ENCODE measurements at places on chromosomes 3 and 15.

DNA sequence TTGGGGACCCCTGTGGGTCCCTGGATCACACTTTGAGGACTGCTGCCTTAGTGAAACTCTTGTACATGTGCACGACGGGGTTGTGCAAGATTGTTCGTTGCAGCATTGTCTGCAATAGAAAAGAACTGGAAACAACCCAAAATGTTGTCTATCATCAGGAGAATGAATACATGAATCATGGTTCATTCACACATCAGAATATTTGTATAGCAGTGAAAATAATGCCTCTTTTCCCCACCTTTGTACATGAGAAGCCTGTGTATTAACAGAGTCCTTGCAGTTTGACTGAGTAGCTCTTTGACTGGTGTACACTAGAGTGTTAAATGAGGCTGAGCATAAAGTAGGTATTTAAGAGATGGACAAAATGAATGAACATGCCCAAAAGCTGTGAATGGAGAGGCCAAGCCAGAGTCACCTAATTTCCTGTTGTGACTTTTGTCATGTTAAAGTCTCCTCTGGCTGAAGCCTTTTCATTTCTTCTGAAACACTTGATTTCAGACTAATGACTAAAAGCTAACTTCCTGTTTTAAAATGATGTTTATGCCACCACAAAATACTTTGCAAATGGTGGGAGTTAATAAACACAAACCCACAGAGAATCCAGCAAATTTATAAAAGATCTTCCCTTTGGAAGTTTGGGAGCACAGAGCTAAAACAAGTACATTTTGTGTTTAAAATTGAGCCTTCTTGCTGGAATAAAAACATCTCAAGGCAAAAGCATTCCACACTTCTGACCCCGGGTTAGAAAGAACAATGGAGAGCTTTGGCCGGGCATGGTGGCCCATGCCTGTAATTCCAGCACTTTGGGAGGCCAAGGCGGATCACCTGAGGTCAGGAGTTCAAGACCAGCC lies 20.6 kb upstream of the USP3 start:
- DNase-seq, result no peak

DNA sequence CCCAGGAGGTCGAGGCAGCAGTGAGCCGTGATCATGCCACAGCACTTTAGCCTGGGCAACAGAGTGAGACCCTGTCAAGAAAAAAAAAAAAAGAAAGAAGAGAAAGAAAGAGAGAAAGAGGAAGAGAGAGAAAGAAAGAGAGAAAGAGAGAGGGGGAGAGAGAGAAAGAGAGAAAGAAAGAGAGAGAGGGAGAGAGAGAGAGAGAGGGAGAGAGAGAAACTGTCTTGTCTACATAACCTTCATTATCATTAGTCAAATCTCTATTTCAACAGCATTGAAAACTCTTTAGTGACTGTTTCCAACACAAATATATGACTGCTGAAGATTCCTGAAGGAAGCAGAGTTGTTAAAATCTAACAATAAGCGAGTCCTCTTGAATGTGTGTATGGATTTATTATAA lies 304.3 kb downstream of the MAGI1 start:
- DNase-seq, result no peak

GRCh38 chr15:55991802-55992768 lies 1.3 kb downstream of the NEDD4 start:
- no peak for DNase-seq

GRCh38 chr15:74339371-74339770 lies 28.1 kb downstream of the CYP11A1 start:
- no peak for DNase-seq

DNA sequence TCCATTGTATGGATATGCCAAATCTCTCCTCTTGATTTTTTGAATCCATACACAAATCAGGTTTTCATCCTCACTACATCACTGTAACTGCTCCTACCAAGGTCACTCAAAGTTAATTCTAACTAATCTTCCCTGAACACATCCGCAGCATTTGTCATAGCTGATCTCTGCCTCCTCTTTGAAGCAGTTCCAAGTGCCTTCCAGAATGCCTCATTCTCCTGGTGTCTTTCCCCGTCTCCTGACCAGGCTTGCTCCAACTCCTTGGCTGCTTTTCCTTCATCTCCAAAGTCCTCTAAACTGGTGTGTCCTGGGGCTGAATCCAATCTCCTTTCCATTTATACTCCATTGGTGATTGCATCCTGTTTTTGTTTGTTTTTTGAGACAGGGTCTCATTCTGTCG lies 26.8 kb downstream of the KLHDC8B start:
- no peak for DNase-seq

DNA sequence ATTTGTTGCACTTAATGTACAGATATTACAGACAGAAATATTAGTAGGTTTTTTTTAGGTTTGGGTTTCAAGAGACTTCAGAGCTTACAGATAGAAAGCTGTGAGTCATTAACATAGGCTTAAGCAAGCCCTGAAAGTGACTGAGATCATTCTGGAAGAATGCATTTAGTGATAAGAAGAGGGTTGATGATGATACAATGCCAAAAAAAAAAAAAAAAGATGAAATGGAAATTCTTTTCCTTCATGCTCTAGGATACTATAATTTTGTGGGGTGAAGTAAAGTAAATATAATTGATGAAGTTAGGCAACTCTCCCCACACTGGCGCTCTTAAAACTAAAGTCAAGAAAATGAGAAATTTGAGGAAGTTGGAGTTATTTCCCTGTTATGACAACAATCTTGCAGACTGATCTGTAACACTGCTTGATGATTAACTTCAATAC lies 169.4 kb upstream of the ZNF385D start:
- DNase-seq, result no peak

- DNase-seq, result peak; percentile 10
Measured at GRCh38 chr3:87260270-87260669, 16.1 kb downstream of the POU1F1 start.

- DNase-seq, result no peak
Measured at GRCh38 chr15:90340345-90340744, 11.7 kb upstream of the ZNF774 start.

DNA sequence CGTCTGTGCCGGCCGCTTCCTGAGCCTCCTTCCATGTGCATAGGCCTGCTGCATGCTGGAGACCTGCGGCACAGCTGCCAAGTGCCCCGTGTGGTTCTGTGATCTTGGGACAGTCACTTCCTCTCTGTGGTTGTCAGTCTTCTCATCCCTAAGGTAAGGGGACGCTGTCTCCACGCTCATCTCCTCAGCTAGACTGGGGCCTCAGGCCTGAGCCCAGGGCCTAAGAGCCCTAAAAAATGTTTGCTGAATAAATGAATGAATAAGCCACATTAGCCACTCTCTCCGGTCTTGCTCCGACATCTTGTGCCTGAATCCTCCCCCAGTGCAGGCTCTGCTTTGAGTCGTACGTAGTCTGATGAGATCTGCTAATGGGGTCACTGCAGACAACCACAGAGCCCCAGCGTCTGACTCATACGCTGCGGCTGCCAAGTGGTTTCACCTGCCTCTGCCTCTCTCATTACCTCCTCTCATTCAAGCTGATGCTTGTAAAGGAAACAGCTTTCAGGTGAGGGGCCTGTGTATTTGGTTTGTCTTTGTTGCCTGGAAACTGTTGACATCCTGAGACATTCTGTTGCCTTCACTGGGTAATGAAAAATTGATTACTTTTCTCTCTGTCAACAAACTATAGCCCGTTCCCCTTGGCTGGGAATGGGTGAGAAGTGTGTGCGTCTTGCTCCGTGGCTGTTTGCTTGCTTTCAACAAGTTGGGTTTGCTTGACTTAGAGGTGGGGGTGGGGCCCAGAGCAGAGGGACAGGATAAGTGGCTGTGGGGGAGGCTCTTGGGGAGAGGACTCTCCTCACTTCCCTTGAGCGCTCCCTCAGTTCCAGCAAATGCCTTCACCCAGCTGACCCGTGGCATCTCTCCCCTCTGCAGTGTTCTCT lies 15.9 kb downstream of the RPLP1 start:
- DNase-seq, result peak; percentile 84

GRCh38 chr3:174101244-174101643 lies 703.7 kb downstream of the NLGN1 start:
- DNase-seq, result no peak

DNA sequence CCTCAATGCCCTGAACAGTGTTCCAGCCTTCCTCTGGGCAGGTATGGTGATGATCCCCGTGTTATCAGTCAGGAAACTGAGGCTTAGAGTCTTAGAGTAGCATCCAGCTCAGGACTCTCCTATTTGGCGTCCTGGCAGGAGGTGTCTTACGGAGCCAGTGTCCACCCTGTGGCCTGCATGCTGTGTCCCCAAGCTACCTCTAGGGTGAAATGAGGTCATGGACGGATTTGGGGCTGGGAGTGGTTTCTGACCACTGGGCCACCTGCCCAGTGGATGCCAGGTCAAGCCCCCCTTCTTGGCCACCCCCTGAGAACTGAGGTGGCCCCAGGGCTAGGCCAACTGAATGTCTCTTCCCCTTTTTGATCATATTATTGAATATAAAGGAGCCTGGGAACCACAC lies 27.2 kb upstream of the SLC6A6 start:
- no peak for DNase-seq
